ENCODE measurements at places on chromosomes 11 and 22. TPM values are rescaled to one million over a fixed set of nuclear protein-coding genes. Genes with fewer than 3 reads are reported as not detected.
A peak's percentile ranks its signal among the peaks of the same experiment; 100 is the strongest.

DNA sequence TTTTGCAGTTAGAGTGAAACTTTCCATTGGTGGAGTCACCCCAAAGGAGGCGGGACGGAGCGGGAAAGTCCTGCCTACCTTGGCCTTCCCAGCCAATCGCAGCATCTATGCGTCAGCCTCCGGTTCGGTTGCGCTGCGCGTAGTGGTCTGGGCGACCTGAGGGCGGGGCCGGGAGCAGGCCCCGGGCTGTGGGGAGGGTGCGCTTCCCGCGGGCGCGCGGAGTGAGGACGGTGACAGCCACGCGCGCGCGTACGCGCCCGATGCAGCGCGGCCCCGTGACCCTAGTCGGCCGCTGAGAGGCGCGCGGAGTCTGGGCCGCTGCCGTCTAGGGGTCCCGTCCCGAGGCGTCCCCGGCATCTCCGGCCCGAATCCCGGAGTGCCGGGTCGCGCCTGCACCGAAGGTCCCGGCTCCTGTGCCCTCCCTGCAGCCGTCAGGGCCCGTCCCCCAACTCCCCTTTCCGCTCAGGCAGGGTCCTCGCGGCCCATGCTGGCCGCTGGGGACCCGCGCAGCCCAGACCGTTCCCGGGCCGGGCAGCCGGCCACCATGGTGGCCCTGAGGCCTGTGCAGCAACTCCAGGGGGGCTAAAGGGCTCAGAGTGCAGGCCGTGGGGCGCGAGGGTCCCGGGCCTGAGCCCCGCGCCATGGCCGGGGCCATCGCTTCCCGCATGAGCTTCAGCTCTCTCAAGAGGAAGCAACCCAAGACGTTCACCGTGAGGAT, at the start of gene NF2:
TSS of gene NF2 (plus strand) at position 276 of the 718 bp plus-strand sequence. CDS start at position 642, 366 bp downstream.
- no peaks in the 10 kb centered on the region for H3K27me3 ChIP-seq
- H3K4me3 ChIP-seq, result peak within 1 kb of the TSS; percentile 49
- peak within 1 kb of the TSS; percentile 88 for H3K27ac ChIP-seq
- peaks cover 13% of the 10 kb centered on the region for H3K4me1 ChIP-seq
- H3K36me3 ChIP-seq, result no peaks in the 10 kb centered on the region

DNA sequence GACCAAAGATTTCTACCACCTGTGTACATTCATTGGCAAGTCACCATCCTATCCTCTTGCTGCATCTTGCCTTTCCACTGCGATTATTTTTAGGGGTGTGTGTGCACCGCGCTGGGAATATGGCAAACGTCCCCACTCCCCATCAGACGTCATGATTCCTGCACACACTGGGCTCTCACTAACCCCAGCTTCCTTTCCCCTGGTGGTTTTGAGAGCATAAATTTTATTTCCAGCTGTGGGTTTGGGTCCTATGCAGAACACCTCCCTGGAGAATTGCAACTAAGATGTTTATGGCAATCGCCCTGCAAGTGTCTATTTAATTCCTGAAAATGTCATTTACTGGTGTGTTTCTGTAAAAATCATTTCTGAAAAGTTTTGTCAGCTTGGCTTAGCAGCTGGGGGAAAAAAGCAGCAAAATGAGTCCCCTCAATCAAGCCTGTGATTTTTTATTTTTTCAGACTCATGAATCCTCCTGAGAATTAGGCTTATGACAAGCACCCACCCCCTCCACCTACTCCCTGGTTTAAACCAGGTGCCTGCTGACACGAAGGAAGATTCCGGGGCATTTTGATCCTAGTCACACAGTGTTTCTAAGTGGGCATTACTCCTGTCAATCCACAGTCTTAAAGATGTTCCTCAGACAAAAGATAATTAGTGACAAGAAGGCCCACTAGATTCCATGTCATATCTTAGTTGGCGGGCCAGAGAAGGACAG, 23.8 kb downstream of the UPB1 start:
- H3K27ac ChIP-seq, result no peak overlapping the region
- H3K4me3 ChIP-seq, result no peak overlapping the region
- no peak for DNase-seq
- peaks cover 22% of the 10 kb centered on the region for H3K4me1 ChIP-seq

The OR5J2 gene
- not detected for polyA plus RNA-seq

DNA sequence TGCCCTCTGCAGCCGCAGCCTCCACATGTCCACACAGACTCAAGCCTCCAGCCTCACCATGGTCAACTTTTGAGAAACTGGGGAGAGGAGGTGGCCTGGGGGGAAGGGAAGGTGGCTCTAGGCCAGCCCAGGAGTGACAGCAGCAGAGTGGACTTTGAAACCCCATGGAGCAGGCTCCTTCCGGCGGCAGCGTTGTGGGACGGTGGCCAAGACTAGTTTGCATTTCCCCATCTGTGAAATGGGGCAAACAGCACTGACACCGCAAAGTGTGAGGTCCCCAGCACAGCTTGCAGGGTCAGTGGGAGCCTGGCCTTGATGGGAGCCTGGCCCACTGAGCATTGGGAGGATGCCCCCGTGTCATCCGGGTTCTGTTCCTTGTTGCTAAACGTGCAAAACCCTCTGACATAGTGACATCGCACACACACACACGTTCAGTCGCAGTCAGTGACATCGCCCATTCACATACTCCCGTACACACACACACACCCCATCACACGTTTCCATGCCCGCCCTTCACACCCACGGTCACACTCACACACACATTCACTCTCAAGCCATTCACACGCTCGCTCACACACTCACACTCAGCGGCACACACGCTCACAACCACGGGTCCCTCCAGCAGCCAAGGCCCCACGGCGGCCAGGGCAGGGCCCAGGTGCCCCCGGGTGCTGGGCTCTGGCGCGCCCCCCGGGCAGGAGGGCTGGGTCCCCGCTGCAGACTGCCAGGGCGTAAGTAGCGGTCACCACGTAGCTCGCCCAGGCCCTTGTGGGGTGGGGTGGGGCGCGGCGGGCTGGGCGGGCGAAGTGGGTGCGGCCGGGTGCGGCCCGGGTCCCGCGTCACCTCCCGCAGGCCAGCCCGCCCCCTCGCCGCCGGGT, 585 bp downstream of the CYB5R3 start:
- H3K27me3 ChIP-seq, result no peaks in the 10 kb centered on the region
- H3K27ac ChIP-seq, result peak overlapping the region; percentile 100
- peak; percentile 79 for DNase-seq
- H3K4me3 ChIP-seq, result peak overlapping the region; percentile 99
- H3K4me1 ChIP-seq, result peaks cover 51% of the 10 kb centered on the region

DNA sequence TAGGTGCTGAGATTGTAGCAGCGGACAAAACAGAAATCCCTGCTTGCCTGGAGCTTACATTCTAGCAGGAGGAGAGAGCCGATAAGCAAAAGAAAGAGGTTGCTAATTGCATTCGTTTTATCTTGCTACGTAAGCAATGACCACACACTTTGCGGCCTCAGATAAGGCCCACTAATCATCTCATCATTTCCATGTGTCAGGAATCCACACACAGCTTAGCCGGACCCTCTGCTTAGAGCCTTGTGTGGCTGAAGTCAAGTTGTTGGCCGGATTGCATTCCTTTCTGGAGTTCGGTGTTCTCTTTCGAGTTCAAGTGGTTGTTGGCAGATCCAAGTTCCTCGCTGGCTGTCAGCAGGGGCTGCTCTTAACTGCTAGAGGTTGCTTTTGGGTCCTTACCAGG, 101.6 kb downstream of the CHST1 start:
- peaks cover 5% of the 10 kb centered on the region for H3K4me1 ChIP-seq
- H3K27me3 ChIP-seq, result peaks cover 18% of the 10 kb centered on the region
- H3K36me3 ChIP-seq, result no peaks in the 10 kb centered on the region
- H3K27ac ChIP-seq, result no peak overlapping the region
- no peak overlapping the region for H3K4me3 ChIP-seq

GRCh38 chr22:22121445-22121844, 123.1 kb upstream of the VPREB1 start:
- no peak for DNase-seq
- H3K4me3 ChIP-seq, result no peak overlapping the region
- H3K4me1 ChIP-seq, result no peaks in the 10 kb centered on the region
- no peaks in the 10 kb centered on the region for H3K36me3 ChIP-seq

The C11orf86 gene
- polyA plus RNA-seq, result 0.34 TPM

GRCh38 chr11:94511932-94512781, at the start of gene C11orf97:
TSS of gene C11orf97 (plus strand) at chr11:94512461. CDS start at chr11:94512529, 68 bp downstream.
- DNase-seq, result peak; percentile 73
- H3K4me3 ChIP-seq, result peak within 1 kb of the TSS; percentile 47
- H3K36me3 ChIP-seq, result no peaks in the 10 kb centered on the region
- H3K27ac ChIP-seq, result no peak within 1 kb of the TSS

DNA sequence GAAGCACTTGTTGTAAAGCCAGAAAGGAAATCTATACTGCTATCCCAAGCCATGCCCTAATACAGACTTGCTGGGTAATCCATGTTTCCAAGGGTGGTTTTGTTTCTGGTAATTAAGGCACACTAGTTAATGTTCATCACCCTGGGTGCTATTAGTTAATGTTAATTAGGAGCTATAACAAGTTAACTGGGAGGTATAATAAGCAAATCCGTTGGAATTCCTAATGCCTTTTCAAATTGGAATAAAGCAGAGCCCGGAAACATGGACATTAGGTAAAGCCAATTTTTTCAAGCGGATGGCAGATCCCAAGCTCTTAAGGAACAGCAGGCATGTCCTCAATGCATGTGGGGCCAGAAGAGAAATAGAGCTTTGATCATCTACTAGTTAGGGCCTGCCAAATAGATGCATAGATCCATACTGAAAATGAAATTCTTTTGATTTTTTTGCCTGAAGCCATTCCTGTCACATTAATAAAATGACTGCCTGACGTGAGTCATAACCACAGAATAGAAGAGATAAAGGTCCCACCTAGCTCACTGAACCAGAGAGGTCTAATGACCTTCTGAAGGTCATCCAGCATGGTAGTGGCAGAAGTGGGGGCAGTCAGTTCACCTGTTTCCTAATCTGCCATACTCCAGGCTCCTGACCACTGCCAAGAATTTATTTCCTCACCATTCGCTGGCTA, 28.5 kb upstream of the CCDC34 start:
- H3K27me3 ChIP-seq, result no peaks in the 10 kb centered on the region
- peaks cover 76% of the 10 kb centered on the region for H3K4me1 ChIP-seq
- DNase-seq, result no peak
- no peak overlapping the region for H3K4me3 ChIP-seq

DNA sequence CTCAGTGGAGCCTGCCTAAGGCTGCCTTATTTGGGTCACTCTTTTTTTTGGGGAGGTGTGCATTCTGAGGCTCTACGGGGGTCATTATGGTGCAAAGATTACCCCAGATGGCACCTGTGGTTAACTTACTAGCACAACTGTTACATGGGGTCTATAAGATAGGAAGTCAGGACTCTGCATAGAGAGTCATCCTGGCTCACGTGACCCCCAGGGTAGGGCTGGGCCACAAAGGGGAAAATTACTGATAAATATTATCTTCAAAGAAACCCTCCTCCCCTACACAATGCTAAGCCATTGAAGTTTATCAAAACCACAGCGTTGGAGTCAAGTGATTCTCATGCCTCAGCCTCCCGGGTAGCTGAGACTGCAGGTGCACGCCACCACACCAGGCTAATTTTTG, 397.1 kb downstream of the MN1 start:
- no peaks in the 10 kb centered on the region for H3K4me1 ChIP-seq
- H3K4me3 ChIP-seq, result no peak overlapping the region
- no peak overlapping the region for H3K27ac ChIP-seq
- H3K36me3 ChIP-seq, result no peaks in the 10 kb centered on the region

GRCh38 chr11:102615894-102616432, 9.2 kb downstream of the MMP20 start:
- H3K4me1 ChIP-seq, result no peaks in the 10 kb centered on the region
- H3K27me3 ChIP-seq, result no peaks in the 10 kb centered on the region
- H3K4me3 ChIP-seq, result no peak overlapping the region

- H3K4me1 ChIP-seq, result no peaks in the 10 kb centered on the region
- DNase-seq, result no peak
- no peaks in the 10 kb centered on the region for H3K27me3 ChIP-seq
- H3K4me3 ChIP-seq, result no peak overlapping the region
- no peak overlapping the region for H3K27ac ChIP-seq
These were observed 28.5 kb downstream of the IMMP1L start for GRCh38 chr11:31480930-31481329.

The PRODH gene
- polyA plus RNA-seq, result 27.9 TPM

DNA sequence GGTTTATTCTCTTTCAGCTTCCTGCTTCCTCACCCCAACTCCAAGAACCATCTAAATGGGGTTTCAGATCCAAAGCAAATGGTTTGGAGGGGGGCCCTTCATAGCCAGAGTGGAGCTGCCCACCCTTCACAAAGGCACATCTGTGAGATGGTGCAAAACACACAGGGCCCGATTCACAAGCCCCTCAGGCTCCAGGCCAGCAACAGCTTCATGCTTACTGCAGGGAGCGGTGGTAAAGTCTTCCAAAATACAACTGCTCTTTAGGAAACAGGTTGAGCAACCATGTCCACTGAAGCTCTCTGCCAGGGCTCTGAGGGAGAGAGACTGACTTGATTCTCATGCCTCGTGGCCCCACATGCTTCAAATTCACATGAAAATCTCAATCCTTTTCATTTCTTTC, 213.0 kb upstream of the NARS2 start:
- no peak overlapping the region for H3K4me3 ChIP-seq
- H3K4me1 ChIP-seq, result peaks cover 5% of the 10 kb centered on the region
- H3K36me3 ChIP-seq, result no peaks in the 10 kb centered on the region

Data from hepatocyte (in vitro differentiated cells).